ENCODE measurements at places on chromosomes 6 and 20. TPM values are rescaled to one million over a fixed set of nuclear protein-coding genes. Genes with fewer than 3 reads are reported as not detected.
A peak's percentile ranks its signal among the peaks of the same experiment; 100 is the strongest.

GRCh38 chr6:152423216-152424103 is 213.7 kb downstream of the SYNE1 start:
- no peaks in the 10 kb centered on the region for H3K4me1 ChIP-seq
- no peak for DNase-seq
- no peak overlapping the region for H3K27ac ChIP-seq
- H3K36me3 ChIP-seq = no peaks in the 10 kb centered on the region
- H3K4me3 ChIP-seq = no peak overlapping the region

Gene DNMT3B
- polyA plus RNA-seq = 1.1 TPM

- DNase-seq = no peak
- no peaks in the 10 kb centered on the region for H3K4me1 ChIP-seq
- no peak overlapping the region for H3K27ac ChIP-seq
- H3K36me3 ChIP-seq = no peaks in the 10 kb centered on the region
- no peaks in the 10 kb centered on the region for H3K27me3 ChIP-seq
Observed at GRCh38 chr6:93120154-93120742, 299.1 kb downstream of the EPHA7 start.

Gene RIPPLY2
- not detected for polyA plus RNA-seq

DNA sequence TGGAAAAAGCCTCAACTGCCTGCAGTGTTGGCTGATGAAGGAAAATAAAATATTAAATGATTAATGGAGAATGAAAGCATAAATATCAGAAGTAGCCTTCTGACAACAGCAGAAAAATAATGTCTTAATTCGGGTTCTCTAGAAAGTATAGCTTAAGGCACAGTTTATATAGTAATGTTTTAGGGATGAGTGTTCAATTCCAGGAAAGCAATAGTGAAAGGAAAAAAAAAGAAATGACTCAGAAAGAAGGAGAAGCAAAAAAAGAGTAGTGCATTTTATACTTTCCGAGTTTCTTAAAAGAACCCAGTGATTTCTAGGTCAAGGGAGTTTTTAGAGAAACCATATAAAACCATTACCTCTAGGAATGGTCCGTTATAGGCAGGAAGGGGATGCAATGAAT is 137.3 kb downstream of the HTR1B start:
- no peak overlapping the region for H3K4me3 ChIP-seq
- H3K36me3 ChIP-seq = no peaks in the 10 kb centered on the region
- no peaks in the 10 kb centered on the region for H3K27me3 ChIP-seq
- no peak overlapping the region for H3K27ac ChIP-seq

- no peaks in the 10 kb centered on the region for H3K4me1 ChIP-seq
- H3K27ac ChIP-seq = no peak overlapping the region
- no peaks in the 10 kb centered on the region for H3K27me3 ChIP-seq
- H3K4me3 ChIP-seq = no peak overlapping the region
Observed at GRCh38 chr6:20033697-20034407, 178.4 kb downstream of the MBOAT1 start.

- no peak overlapping the region for H3K4me3 ChIP-seq
- H3K4me1 ChIP-seq = no peaks in the 10 kb centered on the region
- peaks cover 3% of the 10 kb centered on the region for H3K27me3 ChIP-seq
- H3K36me3 ChIP-seq = no peaks in the 10 kb centered on the region
Observed at GRCh38 chr20:54091120-54091480, 20.7 kb upstream of the BCAS1 start.

DNA sequence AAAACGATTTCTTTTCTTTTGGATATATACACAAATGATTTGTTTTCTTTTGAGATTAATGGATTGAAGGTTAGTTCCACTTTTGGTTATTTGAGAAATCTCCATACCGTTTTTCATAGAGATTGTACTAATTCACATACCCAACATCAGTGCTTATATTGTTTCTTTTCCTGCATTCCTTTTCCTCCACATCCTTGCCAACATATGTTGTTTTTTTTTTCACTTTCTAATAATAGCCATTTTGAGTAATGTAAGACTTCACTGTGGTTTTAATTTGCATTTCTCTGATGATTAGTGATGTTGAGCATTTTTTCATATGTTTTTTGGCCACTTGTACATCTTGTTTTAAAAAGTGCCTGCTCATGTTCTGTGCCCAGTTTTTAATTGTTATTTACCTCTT is 846.4 kb upstream of the EYS start:
- peak; percentile 7 for DNase-seq
- H3K36me3 ChIP-seq = no peaks in the 10 kb centered on the region
- no peak overlapping the region for H3K27ac ChIP-seq
- no peaks in the 10 kb centered on the region for H3K4me1 ChIP-seq
- no peaks in the 10 kb centered on the region for H3K27me3 ChIP-seq

Gene HLA-DOB
- 0.49 TPM for polyA plus RNA-seq

Gene DDO
- polyA plus RNA-seq = 1.3 TPM

Gene LYRM4
- polyA plus RNA-seq = 31.9 TPM

DNA sequence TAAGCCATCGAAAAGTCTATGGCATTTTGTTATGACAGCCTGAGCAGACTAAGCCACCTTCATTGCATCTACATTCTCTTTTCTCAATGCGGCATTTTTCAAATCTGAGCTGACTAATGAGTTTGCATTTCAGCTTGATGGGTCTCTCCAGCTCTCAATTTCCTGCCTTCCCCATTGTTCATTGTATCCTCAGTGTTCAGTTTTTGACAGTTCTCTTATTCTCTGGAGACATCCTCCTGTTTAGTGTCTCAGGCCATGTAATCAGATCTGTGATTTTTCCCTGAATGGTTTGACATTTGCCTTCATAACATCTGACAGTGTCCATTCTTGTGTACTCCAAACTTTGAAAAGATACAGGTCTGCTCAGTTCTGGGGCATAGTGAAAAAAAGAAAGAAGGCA is 27.9 kb upstream of the MCM3 start:
- no peaks in the 10 kb centered on the region for H3K4me1 ChIP-seq
- H3K27me3 ChIP-seq = no peaks in the 10 kb centered on the region
- H3K4me3 ChIP-seq = no peak overlapping the region
- H3K27ac ChIP-seq = no peak overlapping the region
- no peaks in the 10 kb centered on the region for H3K36me3 ChIP-seq

GRCh38 chr6:121695329-121695728 is 259.9 kb downstream of the GJA1 start:
- H3K27me3 ChIP-seq = no peaks in the 10 kb centered on the region
- H3K27ac ChIP-seq = no peak overlapping the region
- peaks cover 7% of the 10 kb centered on the region for H3K4me1 ChIP-seq
- H3K4me3 ChIP-seq = no peak overlapping the region

Gene SLC35B2
- polyA plus RNA-seq = 94.1 TPM

Gene LAMA2
- 19.5 TPM for polyA plus RNA-seq

GRCh38 chr6:39057251-39058155 is 8.9 kb downstream of the GLP1R start:
- no peak overlapping the region for H3K4me3 ChIP-seq
- DNase-seq = no peak
- H3K27ac ChIP-seq = no peak overlapping the region
- no peaks in the 10 kb centered on the region for H3K4me1 ChIP-seq
- H3K36me3 ChIP-seq = no peaks in the 10 kb centered on the region

GRCh38 chr6:127022302-127022701 is 96.2 kb upstream of the RSPO3 start:
- no peaks in the 10 kb centered on the region for H3K36me3 ChIP-seq
- DNase-seq = no peak
- no peak overlapping the region for H3K4me3 ChIP-seq
- no peaks in the 10 kb centered on the region for H3K27me3 ChIP-seq

- H3K36me3 ChIP-seq = no peaks in the 10 kb centered on the region
- H3K4me1 ChIP-seq = no peaks in the 10 kb centered on the region
- H3K27me3 ChIP-seq = no peaks in the 10 kb centered on the region
- H3K4me3 ChIP-seq = no peak overlapping the region
- H3K27ac ChIP-seq = no peak overlapping the region
Observed at GRCh38 chr20:16007164-16007563, 566.1 kb downstream of the KIF16B start.

Gene PNLDC1
- polyA plus RNA-seq = 0.09 TPM

Gene PRDM13
- polyA plus RNA-seq = not detected

DNA sequence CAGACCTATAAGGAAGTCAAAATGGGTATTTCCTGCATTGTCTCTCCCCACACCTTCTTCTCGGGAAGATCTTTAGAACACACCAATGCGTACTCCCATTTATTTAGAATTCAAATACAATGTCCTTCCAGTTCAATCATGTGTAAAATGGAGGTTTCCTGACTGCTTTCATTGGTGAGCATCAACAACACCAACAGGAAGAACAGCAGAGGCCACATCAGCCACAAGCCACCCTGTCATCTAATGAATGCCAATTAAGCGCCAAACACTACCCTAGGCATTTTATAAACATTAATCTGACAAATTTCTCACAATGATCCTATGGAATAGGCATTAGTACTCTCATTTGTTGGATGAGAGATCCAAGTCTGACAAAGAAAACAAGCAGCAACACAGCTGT is 68.4 kb upstream of the SMLR1 start:
- H3K4me1 ChIP-seq = no peaks in the 10 kb centered on the region
- no peak for DNase-seq
- no peaks in the 10 kb centered on the region for H3K36me3 ChIP-seq
- no peak overlapping the region for H3K4me3 ChIP-seq

- H3K4me1 ChIP-seq = peaks cover 12% of the 10 kb centered on the region
- H3K27ac ChIP-seq = peak within 1 kb of the TSS; percentile 77
- no peaks in the 10 kb centered on the region for H3K27me3 ChIP-seq
- no peaks in the 10 kb centered on the region for H3K36me3 ChIP-seq
- peak within 1 kb of the TSS; percentile 75 for H3K4me3 ChIP-seq
- peak; percentile 85 for DNase-seq
Observed at GRCh38 chr6:42451333-42452170, at the start of gene TRERF1. Gene TRERF1 (minus strand): TSS chr6:42451926. CDS start chr6:42269590, 182,336 bp downstream.

- no peaks in the 10 kb centered on the region for H3K27me3 ChIP-seq
- no peak overlapping the region for H3K4me3 ChIP-seq
- no peak overlapping the region for H3K27ac ChIP-seq
Observed at GRCh38 chr6:333379-334002, 41.2 kb downstream of the DUSP22 start.

GRCh38 chr20:32538526-32538939 is 46.6 kb downstream of the NOL4L start:
- no peaks in the 10 kb centered on the region for H3K4me1 ChIP-seq
- peaks cover 5% of the 10 kb centered on the region for H3K27me3 ChIP-seq
- DNase-seq = no peak
